ENCODE measurements at places on chromosomes 1 and 21.

GRCh38 chr1:30472526-30472925, 250.9 kb downstream of the MATN1 start:
- DNase-seq: no peak

DNA sequence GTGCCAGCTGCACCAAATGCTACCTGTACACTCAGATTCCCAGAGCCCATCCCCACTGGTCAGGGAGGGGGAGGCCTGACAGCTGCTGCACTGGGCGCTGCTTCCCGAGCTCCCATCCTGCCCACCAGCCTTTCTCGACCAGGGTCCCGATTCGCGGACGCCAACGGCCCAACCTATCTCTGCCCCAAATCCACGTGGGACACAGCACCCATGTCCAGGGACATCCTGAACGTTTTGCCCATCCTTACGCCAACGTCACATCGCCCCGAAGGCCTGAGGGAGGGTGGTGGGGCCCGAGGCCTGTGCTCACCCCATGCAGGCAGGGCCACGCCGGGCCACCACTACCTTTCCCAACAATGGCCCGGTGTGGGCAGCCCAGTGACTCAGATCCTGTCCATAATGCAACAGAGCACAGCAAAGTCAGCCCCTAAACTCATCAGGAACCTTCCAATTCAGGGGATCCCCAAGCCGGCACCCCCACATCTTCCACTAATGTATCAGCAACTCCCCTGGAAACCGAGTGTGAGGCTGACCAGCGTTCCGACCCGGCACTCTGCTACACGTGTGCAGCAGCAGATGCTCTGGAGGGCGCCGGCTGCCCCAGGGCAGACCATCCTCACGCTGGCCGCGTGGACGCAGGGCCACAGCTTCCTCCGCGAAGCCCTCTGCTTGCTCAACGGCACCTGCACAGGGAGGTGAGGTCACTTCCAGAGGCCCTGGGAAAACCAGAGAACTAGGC, 11.3 kb upstream of the TMEM240 start:
- no peak for DNase-seq

DNA sequence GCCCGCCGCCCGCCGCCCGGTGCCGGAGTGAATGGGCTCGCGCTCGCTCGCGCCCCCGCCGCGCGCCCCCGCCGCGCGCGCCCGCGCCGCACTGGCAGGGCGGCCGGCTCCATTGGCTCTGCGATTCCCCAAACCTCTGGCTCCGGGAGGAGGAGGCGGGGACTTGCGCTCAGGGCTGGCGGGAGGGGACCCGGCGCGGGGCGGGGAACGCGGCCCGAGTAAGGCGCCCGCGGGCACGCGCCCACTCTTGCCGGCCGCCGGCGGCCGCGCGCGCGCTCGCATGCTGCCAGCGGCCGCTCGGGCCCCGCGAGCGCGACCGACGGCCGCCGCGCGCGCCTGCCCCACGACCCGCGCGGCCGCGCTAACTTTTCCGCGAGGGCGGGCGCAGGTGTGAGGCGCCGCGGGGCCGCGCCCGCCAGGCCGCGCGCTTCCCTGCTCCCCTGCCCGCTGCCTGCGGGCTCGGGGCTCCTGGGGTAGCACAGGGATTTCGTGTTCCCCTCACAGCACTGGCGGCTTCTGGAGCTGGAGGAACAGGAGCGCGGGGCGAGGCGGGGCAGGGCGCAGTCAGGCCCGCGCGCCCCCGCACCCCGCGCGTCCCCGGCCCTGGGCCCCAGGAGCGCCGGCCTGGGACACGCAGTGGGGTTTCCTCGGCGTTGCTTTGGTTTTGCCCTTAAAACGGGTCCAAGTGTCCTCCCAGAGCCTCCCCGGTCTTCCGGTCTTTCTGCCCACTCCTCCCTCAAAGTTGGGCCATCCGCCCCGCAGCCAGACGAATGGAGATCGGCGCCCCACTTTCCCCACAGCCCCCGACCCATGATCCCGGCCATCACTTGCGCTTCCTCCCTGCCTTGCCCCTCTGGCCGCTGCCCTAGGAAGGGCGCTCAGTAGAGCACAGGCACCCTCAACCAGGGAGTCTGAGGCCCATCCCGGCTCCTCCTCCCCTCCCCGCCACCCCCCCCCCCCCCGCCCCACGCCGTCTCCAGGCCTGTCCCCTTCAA, 101.5 kb downstream of the CASZ1 start:
- DNase-seq: no peak

GRCh38 chr21:15141261-15141970, 76.6 kb upstream of the NRIP1 start:
- DNase-seq: no peak

- DNase-seq: no peak
Observed at GRCh38 chr1:2411801-2412394, 466 bp downstream of the PEX10 start.

DNA sequence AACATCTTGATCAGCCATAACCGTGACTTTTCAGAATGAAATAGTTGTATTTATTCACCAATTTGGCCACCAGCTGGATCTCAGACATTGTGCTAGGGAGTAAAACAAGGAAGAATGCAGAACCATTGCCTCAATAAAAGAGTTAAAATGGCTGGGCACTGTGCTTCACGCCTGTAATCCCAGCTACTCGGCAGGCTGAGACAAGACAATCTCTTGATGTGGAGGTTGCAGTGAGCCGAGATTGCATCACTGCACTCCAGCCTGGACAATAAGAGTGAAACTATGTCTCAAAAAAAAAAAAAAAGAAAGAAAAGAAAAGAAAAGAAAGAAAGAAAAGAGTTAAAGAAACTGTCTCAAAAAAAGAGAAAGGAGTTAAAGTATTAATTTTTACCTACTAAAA, 199.5 kb downstream of the TPR start:
- no peak for DNase-seq
